Activated T-helper 17 cell treated with anti-CD3 and anti-CD28 coated beads, Interleukin-2, amount 50 U/mL, for 72 hours (primary cell): ENCODE measurements at places on chromosomes 7 and 10. TPM values are rescaled to one million over a fixed set of nuclear protein-coding genes. Genes with fewer than 3 reads are reported as not detected.

DNA sequence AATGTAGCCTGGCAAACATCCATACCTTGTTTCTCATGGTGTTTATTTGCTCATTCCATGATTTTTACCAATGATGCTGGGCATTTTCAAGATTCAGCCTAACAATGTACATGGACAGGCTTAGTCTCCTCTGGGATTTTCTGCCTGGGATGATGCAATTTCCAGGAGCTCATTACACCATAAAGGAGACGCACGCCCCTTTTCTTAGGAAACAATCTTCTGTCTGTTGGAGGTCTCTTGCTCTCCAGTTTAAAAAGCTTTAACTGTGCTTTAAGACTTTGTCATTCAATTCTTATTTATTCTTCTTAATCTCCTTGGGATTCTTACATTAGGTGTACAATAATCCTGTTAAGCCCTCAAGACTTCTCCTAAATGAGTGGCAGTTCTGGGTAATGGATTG lies 150.3 kb upstream of the NRP1 start:
- no peak for ATAC-seq

DNA sequence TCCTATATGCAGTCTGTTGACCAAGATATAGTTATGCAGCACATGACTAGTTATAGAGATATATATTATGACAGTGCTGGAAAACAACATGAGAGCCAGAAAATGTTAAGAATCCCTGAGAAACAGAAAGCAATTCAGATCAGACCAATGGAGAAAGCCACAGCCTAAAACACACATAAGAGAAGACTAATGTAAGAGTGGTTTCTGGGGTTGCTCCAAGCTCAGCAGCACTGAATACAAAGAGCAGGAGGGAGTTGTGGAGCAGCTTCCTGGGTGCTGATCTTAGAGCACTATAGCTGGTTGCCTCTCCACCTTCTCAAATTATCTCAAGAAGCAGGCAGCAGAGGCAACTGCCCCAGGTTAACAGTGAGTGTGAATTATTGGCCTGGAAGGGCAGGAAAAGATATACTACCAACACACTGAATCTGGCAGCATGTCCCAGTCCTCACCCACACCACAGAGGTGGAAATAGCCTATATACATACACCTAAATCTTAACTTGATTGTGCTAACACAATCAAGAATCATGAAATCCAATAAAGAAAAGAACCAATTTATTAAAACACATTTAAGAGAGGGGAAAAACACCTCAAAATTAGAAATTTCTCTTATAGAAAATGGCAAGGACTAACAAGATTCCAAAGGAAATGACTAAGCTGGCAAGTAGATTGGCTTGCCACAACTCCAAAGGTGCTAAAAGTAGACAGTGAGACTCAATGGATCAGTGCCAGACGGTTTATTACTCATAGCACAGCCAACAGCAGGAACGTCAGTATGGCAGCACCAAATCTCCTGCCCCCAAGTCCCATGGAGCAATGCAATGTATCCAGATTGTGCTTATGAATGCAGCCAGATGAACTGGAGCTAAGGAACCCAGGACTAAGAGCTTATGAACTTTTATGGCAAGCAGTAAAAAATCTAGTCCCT lies 5.1 kb downstream of the PTTG1IP2 start:
- ATAC-seq: no peak

DNA sequence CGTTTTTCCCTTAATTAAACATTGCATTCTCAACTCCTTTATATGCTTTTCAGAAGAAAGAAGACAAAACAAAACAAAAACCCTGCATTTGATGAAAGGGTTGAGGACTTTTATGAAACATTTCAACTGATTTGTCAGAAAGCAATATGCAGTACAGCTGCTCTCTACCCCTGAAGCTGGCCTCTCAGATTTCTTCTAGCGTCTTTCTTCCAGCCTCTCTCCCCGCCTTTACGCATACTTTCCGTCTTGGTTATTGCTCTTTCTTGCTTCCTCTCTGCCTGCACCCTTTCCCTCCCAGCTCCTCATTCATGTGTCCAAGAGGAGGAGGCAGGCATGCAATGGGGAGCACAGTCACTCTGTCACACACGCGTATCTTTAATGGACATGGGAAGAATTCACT lies 91.0 kb upstream of the COL1A2 start:
- ATAC-seq: no peak

DNA sequence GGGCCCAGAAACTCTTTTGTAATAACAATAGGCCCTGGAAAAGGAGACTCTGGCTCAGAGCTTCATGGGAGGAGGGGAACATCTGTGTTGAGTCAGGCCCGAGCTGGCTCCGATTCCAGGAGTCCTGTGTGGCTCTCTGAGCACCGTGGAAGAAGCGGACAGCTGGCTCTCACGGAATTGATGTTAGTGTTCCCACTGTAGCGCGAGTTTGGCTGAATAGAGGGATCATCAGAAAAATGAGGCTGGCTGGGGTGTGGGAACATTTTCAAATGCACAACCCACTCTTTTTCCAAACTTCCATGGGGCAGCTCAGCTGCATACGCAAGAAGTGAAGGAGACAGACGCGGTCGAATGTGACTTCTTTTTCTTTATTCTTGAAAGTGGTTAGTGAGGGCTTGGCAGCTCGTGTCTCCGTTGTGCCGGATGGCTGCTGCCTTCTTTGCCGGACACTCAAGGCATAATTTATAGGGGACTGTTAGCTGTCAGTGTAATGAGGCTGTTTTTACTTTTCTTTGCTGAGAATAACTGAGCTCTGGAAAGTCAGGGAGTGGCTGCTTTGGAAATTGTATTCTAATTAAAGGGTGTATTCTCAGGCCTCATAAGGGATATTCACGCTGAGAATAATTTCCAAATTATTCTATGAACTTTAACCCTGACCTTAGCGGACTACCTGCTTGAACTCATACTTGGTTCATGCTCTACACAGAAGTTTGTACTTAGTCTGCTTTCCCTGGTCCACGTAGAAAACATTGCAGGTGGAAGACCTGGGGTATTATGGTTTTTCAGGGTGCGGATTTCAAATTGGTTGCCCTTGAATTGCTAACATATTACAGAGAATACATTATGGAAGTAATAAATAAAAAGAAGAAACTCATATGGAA lies 23.1 kb downstream of the MDFIC start:
- no peak for ATAC-seq

GRCh38 chr7:140621401-140622021 lies 19.1 kb downstream of the DENND2A start:
- ATAC-seq: no peak

GRCh38 chr10:14560274-14560673 lies 214.4 kb downstream of the FAM107B start:
- peak; percentile 49 for ATAC-seq

DNA sequence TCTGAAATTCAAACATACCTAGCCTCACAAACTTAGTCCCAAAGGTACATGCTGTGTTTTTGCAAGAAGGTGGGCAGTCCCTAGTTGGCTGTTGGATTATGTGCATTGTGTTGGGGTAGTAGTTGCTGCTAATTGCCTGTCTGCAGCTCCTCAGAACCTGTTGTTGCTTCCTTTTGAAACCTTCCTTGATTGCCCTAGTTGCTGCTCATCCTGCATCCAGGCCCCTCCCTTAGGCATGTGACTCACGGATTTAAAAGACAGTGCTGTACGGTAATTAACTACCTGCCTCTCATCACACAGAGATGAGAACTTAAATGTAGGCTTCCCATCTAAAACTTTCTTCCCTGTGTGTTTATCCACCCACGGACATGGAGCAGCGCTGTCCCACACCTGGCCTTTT lies 67.7 kb downstream of the BMPR1A start:
- ATAC-seq: no peak

- ATAC-seq: no peak
Observed at GRCh38 chr10:94223702-94224370, 138.9 kb downstream of the NOC3L start.

DNA sequence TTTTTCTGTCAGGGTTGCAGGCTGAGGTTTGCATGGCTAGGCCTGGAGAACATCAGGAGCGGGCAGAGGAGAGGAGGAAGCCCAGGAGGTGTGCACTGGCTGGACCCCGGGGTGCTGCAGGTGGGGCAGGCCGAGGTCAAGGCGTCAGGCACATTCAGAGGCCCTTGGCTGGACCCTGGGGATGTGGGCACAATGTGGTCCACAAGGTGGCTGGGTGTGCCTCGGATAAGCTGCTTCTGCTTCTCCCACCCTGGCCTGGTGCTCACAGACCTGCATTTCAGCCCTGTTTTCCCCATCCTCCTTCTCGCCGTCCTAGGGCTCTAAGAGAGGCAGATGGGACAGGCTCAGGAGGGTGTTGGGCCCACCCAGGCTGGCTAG lies 108.2 kb downstream of the ADCY1 start:
- ATAC-seq: no peak

- ATAC-seq: no peak
Observed at GRCh38 chr7:146659732-146660131, 543.1 kb downstream of the CNTNAP2 start.

The ZNF804B gene
- not detected for total RNA-seq

The TRPV6 gene
- total RNA-seq: 0.16 TPM

The BLOC1S2 gene
- total RNA-seq: 54.1 TPM

The SPAM1 gene
- total RNA-seq: not detected

The PDCD11 gene
- total RNA-seq: 79.5 TPM
